ENCODE measurements at places on chromosomes 7 and 10. TPM values are rescaled to one million over a fixed set of nuclear protein-coding genes. Genes with fewer than 3 reads are reported as not detected.

Gene ZNF804B
- polyA plus RNA-seq, result not detected

Gene VIPR2
- 1.2 TPM for polyA plus RNA-seq

Gene PON3
- polyA plus RNA-seq, result 2.2 TPM

Gene TCAF2
- polyA plus RNA-seq, result 0.94 TPM

Gene NRCAM
- polyA plus RNA-seq, result 2.5 TPM

Gene COL17A1
- polyA plus RNA-seq, result 0.12 TPM

Gene PRKAR1B
- 10.1 TPM for polyA plus RNA-seq

Gene ELFN1
- polyA plus RNA-seq, result 5.5 TPM

Gene TMEM229A
- 0.04 TPM for polyA plus RNA-seq

Gene PSMA2
- polyA plus RNA-seq, result 95.5 TPM

Gene METTL27
- 2.4 TPM for polyA plus RNA-seq

Gene SYT15B
- 1.7 TPM for polyA plus RNA-seq

Gene RAB19
- not detected for polyA plus RNA-seq

Gene PNLIPRP2
- polyA plus RNA-seq, result 0.91 TPM

Gene PRKG1
- polyA plus RNA-seq, result 2.1 TPM

Gene PYROXD2
- polyA plus RNA-seq, result 7.4 TPM

Gene ZNF736
- 2.6 TPM for polyA plus RNA-seq

Measured in adipose tissue (tissue), 3 donors.